ENCODE measurements at places on chromosomes 5 and 9.

DNA sequence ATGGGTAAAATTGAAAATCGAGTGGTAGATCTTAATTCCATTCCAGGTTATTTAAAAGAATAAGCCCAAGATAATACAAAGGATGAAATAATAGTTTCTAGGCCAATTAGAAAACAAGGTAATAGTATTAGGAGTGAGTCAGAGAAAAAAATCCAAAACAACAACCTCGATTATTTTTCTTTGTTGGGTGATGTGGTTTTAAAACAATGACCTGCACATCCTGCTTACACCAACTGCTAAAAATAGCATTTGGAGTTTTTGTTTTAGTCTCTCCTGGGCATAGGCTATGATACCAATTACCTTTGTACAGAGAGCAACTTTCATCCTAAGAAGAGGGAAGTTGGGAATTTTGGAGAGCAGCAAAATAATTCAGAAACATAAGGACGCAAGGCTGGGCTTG, 101.7 kb upstream of the MYO10 start:
- no peak for DNase-seq

GRCh38 chr5:38117784-38118479, 140.4 kb upstream of the EGFLAM start:
- DNase-seq, result no peak

DNA sequence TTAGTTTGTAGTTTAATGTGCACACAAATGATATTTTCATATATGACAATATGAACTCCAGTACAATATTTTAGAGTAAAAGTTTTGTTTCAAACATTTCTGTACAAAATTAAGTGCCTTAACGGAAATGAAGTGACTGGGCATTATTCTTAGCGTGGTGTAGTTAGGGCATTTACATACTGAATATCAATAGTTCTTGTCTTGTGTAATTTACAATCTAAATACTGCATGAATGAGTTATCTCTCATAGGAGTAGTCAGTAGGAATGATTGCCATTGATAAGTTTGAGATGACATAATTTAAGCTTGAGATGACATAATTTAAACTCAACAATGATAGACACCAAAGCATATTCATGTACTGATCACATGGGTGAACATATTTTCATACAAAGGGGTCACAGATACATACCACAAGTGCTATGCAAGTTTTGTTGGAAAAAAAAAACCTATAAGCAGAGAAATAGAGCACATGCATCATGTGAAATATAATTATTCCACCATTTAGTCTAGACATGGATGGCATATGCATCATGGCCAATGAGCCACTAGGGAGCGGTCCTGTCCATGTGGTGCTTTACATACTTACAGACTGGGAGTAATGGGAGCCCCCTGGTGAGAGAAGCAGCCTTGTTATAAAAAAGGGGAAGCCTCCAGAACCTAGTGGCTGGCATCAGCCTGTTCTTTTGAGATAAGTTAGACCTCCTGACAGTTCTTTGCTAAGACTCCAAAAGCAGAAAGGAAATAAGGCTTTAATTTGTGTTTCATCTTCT, 1523.9 kb downstream of the MAT2B start:
- DNase-seq, result peak; percentile 14

DNA sequence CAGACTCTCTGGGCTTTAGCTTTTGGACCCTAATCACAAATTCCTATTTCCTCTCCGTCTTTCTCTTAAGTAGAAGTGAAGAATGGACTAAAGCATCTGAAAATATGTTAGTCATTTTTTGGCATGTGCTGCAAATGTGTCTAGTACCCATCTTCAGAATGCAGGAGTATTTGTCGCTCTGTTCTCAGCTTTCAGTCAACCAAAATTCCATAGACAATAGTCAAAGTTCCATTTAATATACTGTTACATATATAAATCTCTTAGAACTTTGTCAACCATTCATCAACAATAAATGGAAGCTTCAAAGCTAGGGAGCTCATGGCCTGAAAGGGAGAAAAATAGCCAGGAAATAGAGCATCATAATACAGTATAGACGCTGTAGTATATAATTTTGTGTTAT, 509.4 kb downstream of the BNC2 start:
- no peak for DNase-seq

GRCh38 chr9:135376511-135377265, 102.9 kb upstream of the PPP1R26 start:
- peak; percentile 24 for DNase-seq

DNA sequence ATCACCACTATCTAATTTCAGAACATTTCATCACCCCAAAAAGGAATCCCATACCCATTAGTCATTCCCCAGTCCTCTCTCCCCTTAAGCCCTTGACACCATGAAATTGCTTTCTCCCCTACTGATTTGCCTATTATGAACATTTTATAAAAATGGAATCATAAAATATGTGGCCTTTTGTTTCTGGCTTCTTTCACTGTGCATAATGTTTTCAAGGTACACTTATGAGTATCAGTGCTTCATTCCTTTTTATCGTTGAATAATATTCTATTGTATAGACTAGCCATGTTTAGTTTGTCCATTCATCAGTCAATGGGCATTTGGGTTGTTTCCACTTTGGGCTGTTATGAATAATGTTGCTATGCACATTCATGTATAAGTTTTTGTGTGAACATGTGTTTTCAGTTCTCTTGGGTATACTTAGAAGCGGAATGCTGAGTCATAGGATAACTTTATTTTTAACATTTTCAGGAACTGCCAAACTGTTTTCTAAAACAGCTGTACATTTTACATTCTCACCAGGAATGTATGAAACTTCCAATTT, 40.4 kb upstream of the FGF1 start:
- DNase-seq, result no peak

DNA sequence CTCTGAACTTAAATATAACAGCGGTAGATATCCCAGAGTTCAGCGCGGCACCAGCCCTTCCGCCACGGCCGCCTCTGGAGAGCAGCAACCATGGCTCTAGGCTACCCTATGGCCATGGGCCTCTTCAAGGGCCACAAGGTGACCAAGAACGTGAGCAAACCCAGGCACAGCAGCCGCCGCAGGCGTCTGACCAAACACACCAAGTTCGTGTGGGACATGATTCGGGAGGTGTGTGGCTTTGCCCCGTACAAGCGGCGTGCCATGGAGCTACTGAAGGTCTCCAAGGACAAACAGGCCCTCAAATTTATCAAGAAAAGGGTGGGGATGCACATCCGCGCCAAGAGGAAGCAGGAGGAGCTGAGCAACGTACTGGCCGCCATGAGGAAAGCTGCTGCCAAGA, 229.0 kb downstream of the ACTL7B start:
- no peak for DNase-seq

DNA sequence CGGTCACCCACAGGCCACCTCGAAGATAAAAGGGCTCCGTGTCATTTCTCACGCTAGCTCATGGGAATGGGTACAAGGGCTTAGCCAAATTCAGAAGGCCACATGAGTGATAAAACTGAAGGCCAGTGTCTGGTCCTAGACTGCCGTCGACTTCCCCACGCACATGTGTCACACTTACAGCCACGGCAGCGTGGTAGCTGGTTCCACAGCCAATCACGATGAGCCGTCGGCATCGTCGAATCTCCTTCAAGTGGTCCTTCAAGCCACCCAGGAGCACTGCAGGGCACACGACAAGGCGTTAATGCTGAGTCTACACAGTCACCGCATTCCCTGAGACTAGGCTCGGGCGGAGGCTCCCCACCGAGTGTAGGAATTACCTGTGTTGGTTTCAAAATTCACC, 24.7 kb upstream of the MAPK9 start:
- no peak for DNase-seq

- DNase-seq, result no peak
Measured at GRCh38 chr5:168273056-168273980, 18.1 kb upstream of the WWC1 start.

DNA sequence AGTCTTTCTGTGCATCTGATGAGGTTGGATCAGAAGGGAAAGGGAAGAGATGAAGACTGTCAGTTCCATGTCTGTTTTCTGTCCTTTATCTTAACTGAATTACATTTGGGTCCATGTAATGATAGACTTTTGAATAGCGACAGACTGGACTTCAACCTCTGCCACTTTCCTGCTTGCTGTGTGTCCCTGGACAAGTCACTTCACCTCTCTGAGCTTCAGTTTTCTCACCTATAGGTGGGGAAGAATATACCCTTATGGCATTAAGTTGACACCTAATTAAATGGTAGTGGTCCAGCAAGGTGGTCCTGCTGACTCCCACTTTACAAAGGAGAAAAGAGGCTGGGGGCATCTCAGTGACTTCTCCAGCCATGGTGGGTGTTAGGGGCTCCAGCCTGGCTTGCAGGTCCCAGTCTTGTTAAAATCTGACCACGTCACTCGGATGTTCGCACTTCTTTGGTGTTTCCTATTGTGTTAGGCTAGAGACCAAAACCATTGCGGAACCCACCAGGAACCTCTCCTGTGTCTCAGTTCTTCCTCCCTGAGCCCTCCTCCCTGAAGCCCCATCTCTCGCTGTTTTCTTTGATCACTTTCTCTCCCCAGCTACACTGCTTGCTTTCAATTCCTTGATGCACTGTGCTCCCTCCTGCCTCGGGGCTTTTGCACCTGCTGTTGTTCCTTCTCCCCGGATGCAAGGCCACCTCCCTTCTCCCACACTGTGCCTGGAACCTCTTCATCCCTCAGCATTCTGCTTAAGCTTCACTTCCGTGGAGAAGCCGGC, 256.5 kb downstream of the NSG2 start:
- DNase-seq, result no peak

GRCh38 chr9:70998962-70999361, 122.5 kb downstream of the TRPM3 start:
- DNase-seq, result no peak

- DNase-seq, result no peak
Measured at GRCh38 chr5:11857391-11857790, 46.9 kb downstream of the CTNND2 start.

DNA sequence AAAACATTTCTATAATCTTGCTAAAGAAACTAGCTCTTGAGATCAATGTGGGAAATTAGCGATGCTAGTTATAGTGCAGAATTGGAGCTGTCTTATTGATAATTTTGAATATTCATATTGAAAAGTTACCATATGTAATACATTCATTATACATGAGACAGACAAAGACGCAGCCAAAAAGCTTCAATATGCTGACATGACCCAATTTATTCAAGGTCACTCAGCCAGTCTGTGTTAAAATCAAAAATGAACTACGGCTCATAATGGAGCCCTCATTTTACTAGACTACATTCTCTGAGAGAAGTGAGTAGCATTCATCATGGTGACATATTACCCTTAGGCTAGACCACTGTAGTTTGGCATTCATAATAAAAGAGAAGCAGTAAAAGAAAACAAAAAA, 107.3 kb upstream of the GABRG2 start:
- no peak for DNase-seq

DNA sequence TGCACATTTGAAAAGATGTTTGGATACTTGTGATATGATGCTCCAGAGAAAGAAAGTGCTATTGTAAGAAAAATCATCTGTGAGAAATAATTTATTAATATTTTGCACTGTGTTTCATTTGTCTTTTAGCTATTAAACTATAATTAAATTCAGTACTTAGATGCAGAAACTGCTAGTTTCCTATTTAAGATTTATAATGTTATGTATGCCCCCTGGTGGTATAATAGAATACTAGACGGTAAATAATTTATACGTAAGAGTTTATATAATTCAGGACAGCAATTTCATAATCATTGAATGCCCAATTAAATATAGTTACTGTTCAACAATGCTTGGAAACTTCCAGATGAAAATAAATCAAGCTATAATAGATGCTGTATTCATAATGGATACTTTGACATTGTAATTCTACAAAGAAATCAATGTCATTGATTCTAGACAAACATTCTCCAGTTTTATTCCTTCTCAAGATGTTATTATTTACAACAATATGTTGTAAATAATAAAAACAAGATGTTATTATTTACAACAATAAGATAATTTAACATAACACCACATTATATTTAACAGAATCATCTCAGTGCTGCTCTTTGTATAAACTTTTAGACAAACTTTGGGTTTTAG, 101.0 kb downstream of the TMEM232 start:
- DNase-seq, result peak; percentile 36

- no peak for DNase-seq
Measured at GRCh38 chr9:135015565-135015964, 71.9 kb upstream of the OLFM1 start.

- no peak for DNase-seq
Measured at GRCh38 chr9:127876026-127876763, 1.3 kb downstream of the AK1 start.

- no peak for DNase-seq
Measured at GRCh38 chr5:124538191-124538590, 208.2 kb downstream of the ZNF608 start.

GRCh38 chr9:133775951-133776905, 38.1 kb upstream of the SARDH start:
- no peak for DNase-seq

DNA sequence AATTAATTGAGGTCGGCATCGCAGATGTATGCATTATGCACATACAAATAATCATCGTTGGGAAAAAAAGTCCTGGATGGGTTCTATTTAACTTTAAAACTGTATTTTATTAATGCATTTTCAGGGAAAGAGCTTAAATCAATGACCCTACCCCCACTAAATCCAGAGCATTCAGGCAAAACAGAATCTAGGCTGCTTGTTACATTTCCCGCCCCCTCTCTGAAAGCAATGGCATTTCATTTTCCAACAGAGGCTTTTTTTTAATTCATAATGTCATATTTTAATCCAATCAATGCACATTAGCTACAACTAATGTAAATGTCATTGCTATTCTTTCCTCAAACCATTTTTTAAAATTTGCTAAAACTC, 117.4 kb upstream of the GRIA1 start:
- DNase-seq, result no peak

- no peak for DNase-seq
Measured at GRCh38 chr5:146561711-146562110, 45.7 kb upstream of the GPR151 start.

DNA sequence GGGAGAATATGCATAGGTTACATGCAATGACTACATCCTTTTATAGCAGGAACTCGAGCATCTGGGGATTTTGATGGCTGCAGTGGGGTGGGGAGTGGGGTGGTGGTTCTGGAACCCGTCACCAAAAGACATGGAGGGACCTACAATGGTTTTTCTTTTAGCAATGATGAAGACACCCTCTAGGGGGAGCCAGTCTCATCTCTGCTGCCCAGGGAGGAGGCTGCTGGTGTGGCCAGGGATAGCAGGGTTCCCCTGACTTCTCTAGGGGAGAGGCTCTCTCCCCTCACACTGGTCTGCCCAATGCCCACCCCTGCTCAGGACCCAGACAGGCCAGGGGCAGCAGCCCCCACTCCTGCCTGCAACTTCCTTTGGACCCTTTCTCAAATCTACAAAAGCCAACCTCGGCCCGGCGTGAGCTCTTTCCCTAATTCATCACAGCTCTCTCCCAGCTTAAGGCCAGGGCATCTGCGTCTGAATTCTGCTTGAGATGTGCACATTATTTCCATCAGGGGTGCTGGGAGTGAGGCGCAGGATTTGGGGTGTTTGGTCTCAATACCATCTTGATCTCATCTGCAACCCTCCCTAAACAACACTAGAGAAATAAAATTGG, 73.6 kb upstream of the RETREG1 start:
- DNase-seq, result peak; percentile 54

GRCh38 chr9:101791938-101792337, 53.5 kb upstream of the GRIN3A start:
- DNase-seq, result peak; percentile 13

- no peak for DNase-seq
Measured at GRCh38 chr5:14463629-14464028, 118.0 kb upstream of the OTULINL start.

- no peak for DNase-seq
Measured at GRCh38 chr9:98590101-98590500, 118.6 kb downstream of the GABBR2 start.

GRCh38 chr9:14565352-14566016, 127.7 kb downstream of the ZDHHC21 start:
- DNase-seq, result no peak

- peak; percentile 9 for DNase-seq
Measured at GRCh38 chr5:95284572-95285408, at the start of gene MCTP1. TSS of gene MCTP1 (minus strand) at chr5:95285094.

Data from midbrain (tissue), 1 donor.